ENCODE measurements at places on chromosomes 16 and 17.

DNA sequence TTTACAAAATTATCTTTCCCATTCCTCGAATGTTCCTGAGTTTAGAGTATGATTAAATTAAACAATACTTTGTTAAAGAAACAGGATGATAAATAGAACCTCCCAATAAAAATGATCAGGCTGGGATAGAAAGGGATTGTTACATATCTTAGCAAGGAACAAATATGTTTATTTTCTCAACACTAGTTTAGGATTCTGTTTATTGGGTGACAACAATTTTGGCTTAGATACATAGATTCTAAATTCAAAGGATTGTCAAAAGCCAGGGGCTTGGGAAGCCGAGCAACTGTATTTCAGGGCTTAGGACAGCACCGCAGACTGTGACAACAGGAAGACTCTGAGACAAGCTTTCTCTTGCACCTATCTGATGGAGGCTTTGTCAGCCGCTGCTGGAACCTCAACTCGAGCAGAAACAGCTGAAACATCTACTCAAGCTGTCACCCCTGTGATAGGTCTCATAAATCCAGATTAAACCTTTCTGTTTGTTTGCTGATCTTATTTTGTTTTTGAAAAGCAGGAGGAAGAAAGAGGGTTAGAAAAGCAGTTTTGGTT is 562.8 kb upstream of the ZFHX3 start:
- DNase-seq = no peak

DNA sequence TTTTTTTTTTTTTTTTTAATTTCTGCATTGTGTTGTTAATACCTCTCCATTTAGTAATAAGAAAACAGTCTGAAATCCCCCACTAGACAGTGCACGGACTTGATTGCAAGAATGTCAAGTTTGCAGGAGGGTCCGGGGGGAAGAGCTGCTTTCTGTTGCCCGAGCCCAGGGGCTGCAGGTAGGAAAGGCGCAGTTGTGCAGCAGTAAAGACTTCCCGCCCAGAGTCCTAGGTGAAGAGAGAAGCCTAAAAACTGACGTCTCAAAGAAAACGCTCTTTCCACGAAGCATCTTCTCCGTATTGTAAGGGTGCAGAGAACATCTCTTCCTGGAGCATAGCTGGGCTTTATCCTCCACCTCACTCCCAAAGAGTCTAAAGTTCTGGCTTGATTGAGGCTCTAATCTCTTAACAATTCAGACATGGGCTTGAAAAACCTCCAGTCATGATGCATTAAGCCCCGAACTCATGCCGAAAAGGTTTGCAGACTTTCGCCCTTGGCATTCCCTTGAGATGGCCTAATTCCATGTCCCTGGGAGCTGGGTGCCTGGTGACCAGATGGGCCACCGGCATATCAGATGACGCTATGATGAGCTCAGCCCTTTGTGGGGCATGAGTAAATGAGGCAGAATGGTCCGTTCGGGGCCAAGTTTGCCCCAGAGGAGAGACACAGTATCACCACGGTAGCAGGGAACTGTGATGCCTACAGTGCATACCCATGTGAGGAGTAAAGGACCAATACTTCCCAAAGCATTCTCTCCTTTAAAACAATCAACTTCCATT is 436.2 kb upstream of the ZFHX3 start:
- no peak for DNase-seq

DNA sequence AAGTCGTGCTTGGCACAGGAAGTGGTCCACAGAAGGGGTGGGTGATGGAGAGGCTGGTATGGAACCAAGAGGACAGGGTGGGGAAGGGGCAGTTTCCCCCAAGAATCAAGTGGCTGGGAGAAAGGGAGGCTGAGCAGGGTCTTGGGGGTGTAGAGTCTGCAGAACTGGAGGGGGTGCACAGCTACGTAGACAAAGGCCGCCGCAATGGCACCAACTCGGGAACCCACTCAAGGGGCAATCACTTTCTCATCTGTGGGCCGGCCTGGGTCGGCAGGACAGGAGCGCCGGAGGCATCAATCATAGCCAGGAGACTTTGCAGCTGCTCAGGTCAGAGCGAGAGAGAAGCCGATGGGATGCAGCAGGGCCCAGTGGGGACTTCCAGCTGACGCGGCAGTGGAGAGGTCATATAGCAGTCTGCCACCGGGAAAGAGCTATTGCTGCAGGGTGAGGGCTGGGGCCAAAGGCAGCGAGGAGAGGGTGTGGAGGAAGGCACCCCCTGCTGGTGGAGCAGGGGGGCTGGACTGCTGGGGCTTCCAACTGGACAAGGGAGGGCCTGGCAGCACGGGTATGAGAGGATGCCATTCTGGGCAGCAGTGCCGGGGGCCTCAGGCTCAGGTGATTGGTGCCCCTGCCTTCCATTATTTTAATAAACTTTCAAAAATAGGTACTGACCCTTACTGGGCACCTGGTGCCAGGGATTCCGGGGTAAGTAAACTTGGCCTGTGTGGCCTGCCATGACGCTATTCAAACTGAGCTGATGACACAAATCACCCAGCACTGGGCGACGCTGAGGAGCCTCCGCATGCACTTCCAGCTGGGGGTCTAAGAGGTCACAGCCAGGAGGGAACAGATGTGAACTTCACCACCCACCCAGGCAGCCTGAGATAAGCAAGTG is 52.5 kb upstream of the MTSS2 start:
- DNase-seq = no peak

DNA sequence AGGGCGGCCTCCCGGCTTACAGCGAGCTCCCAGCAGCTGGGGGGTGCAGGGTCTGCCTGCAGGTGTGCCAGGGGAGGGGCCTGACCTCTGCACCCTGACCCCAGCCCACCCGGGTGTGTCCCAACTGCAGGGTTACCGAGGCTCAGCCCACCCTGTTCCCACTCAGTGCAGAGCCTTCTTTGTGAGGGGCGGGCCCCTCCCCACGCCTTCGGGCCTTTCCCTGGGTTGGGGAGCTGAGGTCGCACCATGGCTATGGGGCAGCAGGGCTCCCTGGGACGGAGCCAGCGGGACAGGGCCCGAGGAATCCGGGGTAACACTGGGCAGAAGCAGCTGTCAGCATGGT is 17.1 kb downstream of the CACNA1H start:
- no peak for DNase-seq

- no peak for DNase-seq
Measured at GRCh38 chr17:79811868-79812352, 15.0 kb upstream of the CBX8 start.

- DNase-seq = no peak
Measured at GRCh38 chr17:74455025-74455545, 11.3 kb upstream of the CD300A start.

DNA sequence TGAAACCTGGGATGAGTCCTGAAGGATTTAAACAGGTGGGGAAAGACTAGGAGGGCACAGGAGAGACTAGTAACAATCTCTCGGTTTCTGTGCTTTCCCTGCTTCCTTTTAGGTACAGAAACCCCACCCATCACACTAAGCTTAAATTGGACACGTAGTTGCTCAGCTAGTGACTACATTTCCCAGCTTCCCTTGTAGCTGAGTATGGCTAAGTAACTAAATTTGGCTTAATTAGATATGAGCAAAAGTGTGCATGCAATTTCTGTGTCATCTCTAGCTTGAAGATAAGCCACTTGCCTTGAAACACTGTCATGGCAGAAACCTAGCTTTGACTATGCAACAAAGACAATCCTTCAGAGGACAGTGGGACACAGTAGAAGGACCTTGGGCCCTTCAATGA is 36.5 kb downstream of the CACNG1 start:
- DNase-seq = no peak

GRCh38 chr16:1022466-1022865 is 40.9 kb downstream of the SOX8 start:
- no peak for DNase-seq

DNA sequence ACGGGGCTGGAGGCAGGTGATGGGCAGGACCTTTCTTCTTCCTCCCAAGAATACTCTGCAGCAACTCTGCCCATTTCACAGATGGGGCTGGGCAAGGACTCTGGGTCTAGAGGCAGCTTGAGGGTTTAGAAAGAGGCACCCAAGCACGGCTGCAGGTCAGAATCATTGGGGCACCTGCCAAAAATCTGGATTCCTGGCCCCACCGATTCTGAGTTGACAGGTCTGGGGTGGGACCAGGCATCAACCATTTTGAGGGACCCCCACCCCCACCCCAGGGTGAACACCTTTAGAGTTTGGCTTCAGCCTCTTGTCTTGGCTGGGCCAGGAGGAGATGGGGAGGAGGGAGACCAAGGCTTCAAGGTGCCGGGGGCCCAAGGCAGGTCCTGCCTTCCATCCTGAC is 5.3 kb downstream of the SPPL2C start:
- no peak for DNase-seq

DNA sequence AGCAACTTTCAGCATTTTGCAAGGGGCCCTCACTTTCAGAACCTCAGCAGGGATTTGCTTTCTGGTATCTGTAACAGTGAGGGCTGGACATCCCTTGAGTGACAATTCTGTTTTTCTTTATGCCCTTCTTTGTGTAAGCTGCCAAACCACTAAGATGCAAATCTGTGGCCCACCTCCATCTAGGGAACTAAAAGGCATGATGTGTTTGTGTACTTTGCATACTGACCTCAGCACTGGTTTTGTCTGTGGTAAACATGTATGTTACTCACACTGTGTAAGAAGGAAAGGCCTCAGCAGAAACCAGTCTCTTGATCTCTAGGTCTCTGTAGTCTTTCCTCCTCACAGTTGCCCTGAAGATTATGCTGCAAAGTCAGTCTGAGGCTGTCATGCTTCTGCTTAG is 396.6 kb upstream of the DYNLRB2 start:
- no peak for DNase-seq

- no peak for DNase-seq
Measured at GRCh38 chr16:66926171-66926947, 1.0 kb upstream of the RRAD start.

DNA sequence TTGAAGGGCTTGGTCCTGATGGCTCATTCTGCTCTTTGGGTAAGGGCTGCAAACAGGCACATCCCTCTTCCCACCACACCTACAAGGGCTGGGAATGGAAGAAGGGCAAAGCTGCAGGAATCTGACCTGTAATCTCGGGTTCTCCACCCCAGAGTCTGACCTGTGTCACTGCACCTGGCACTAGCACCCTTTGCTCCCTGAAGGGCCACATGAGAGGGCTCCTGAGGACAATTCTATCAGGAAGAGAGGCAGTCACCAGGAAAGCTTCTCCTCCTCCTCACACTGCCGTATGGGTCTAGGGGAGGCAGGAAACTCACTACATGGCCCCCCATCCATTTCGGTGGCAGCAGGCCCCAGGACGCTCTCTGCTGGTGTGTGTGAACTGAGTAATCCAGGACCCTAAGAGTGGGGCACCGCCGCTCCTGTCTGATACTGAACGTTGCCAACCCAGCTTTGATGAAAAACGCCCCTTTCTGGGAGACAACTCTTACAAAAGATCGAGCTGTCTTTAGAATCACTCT is 26.4 kb downstream of the TTLL6 start:
- no peak for DNase-seq

DNA sequence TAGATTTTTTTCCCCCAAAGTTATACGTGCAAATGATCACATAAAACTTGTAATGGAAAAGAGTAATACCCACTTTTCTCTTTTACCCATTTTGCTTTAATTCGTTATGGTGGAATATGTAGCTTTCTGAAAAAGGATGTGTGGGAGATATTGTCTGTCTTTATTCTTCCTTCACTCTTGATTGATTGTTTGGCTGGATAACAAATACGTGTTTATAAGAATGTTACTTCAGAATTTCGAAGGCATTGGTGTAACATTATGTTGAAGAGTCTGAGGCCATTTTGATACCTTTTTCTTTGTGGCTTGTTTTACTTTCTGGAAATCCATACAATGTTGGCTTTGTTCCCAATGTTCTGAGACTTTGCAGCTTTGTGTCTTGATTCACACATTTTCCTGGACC is 71.4 kb downstream of the BCAS3 start:
- DNase-seq = no peak

GRCh38 chr17:77323413-77324171 is 182.8 kb downstream of the SEC14L1 start:
- DNase-seq = no peak

GRCh38 chr16:76222087-76222486 is 55.1 kb upstream of the CNTNAP4 start:
- DNase-seq = no peak

- DNase-seq = peak; percentile 51
Measured at GRCh38 chr17:78142119-78142861, 3.9 kb upstream of the C17orf99 start.

- no peak for DNase-seq
Measured at GRCh38 chr16:67009158-67009557, 19.8 kb upstream of the CBFB start.

GRCh38 chr17:31096106-31096436 is 1.3 kb downstream of the NF1 start:
- DNase-seq = no peak

- DNase-seq = no peak
Measured at GRCh38 chr16:47109361-47109760, 34.4 kb downstream of the NETO2 start.

- DNase-seq = no peak
Measured at GRCh38 chr16:48526958-48527331, 83.0 kb downstream of the N4BP1 start.

DNA sequence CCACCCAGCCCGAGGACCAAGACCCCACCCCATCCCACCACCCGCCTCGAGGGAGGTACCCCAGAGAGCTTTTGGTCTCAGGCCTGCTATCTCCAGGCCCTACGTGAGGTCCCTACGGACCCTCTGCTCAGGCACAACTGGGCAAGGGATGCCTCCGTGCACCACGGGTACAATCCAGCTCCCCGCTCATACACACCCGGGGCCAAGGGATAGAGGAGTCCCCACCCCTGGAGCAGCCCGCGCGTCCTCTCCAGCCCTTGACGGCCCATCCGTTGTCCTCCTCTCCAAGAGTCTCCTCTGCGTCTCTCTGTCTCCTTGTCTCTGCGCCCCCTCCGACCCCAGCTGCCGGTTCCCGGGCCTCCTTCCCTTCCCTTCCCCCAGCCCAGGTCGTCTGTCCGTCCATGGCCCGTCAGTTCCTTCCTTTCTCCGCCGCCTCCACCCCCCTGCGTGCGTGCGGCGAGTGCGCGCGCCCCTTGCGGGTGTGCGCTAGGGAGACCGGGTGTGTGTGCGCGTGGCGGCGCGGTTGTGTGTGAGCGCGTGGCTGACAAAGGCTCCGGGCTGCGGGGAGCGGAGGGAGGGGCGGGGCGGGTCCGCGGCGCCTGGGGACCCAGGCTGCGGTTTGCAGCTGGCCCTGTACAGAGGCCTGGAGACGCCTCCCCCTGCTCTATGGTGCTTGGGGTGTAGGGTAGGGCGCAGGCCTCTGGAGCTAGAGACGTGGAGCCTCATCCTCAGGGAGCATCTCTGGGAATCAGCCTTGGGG is 930 bp downstream of the SPNS2 start:
- DNase-seq = no peak

- DNase-seq = no peak
Measured at GRCh38 chr17:58248955-58249269, 10.5 kb downstream of the LPO start.
